ENCODE measurements at places on chromosomes 4 and X.

DNA sequence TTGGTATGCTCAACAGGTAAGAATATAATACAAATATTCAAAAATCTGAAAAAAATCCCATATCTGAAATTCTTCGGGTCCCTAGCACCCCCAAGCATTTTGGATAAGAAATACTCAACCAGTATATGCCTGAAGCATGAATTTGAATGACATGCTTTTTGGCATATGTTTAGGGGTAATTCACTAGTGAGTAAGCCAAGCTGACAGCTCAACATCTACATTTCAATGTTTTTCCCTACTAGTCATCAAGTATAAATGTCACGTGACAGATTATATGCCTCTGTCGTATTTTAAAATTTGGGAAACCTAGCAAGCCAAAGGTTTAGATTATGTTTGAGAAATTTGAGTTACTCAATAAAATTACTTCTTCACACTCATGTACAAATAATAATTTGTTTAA lies 125.1 kb downstream of the FGF16 start:
- DNase-seq, result no peak

DNA sequence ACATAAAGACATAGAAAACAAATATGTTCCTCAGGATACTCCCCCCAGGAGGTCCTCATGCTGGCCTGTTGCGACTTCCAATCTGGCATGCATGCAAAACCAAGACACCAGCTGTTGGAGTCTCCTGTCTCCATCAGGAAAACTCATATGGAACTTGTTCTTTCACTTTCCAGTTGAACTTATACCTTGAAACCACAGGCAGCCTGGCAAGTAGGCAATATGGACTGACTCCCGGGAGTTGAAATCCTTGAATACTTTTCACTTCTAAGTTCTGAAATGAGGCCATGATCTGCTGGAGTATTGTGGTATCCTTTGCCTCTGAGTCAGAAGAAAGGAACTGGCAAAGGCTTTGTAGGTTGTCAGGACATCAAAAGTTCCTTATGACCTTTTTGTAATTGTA lies 444.2 kb downstream of the IDS start:
- DNase-seq, result no peak

DNA sequence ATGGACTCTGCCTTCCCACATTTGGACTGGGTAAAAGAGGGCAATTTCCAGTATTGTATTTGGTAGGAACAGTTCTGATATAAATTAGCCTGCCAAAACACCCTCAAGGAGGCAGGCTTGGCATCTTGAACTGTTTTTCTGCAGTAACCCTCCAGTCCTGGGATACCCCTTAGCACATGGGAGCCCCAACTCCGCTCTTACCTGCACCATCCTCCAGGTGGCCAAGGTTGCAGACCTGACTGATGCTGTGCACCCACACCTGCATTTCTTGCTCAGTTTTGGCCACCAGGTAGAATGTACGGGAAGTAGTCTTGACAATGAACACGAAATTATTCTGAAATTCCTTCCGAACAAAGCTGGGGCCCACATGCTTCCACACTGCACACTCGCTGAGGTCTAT lies 35.1 kb downstream of the GAB3 start:
- DNase-seq, result no peak

GRCh38 chr4:100746141-100746739 lies 228.4 kb upstream of the EMCN start:
- no peak for DNase-seq

GRCh38 chr4:55706541-55706940 lies 70.4 kb upstream of the NMU start:
- no peak for DNase-seq

DNA sequence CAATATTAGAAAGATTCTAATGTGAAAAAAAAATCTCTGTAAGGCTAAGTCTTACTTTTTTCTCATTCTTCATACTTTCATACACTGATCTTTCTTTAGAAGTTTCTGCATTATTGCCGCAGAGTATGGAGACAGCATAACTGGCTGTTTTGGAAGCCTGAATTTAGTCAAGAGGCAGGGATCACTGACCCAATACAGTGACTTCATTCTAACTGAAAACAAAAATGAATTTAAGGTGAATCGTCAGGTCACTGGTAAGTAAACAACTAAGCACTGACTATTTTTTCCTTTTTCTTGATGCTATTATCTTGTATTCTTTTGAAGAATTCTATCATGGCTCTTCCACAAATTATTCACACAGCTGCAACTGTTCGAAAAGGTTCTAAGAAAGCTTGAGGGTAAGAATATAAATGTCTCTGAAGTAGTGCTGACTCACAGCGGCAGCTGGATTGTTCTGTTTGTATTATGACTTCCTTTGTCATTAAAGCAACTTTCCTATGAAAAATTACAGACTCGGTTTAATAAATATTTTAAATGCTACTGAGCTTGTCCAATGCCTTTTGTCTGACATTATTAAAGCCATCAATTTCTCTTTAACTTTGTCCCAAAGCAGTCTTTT lies 609.3 kb downstream of the FSTL5 start:
- no peak for DNase-seq

GRCh38 chr4:31482691-31483090 lies 762.5 kb downstream of the PCDH7 start:
- DNase-seq, result no peak

Measured in nephron progenitor cell (in vitro differentiated cells).